ENCODE measurements at places on chromosomes 2 and 18.

- H3K27me3 ChIP-seq: no peaks in the 10 kb centered on the region
- H3K27ac ChIP-seq: no peak overlapping the region
- no peaks in the 10 kb centered on the region for H3K36me3 ChIP-seq
- no peaks in the 10 kb centered on the region for H3K4me1 ChIP-seq
- no peak for DNase-seq
Observed at GRCh38 chr18:47595831-47596501, 334.5 kb downstream of the SMAD2 start.

DNA sequence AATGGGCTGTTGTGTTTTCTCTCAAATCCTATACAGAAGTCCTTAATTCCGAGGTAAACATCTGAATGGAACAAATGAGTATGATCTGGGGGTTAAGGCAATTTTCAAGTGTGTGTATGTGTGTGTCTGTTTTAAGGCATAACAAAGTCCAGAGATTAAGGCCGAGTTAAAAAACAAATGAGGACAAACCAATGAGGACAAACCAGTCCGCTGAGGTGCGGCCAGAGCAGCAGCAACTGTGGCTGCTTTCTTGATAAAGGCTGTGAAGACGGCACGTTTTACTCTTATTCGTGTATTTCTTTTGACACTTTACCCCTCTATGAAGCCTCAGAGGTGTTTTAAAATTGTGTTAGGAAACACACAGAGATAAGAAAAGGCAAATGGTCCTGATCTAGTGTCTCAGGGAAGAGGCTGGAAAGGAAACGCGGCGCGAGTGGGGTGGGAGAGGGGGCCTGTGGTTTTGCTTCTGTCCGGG, 495 bp upstream of the GULP1 start:
- peak overlapping the region; percentile 86 for H3K4me3 ChIP-seq
- no peaks in the 10 kb centered on the region for H3K27me3 ChIP-seq
- H3K27ac ChIP-seq: peak overlapping the region; percentile 96
- H3K4me1 ChIP-seq: peaks cover 39% of the 10 kb centered on the region

- H3K27ac ChIP-seq: no peak overlapping the region
- H3K36me3 ChIP-seq: no peaks in the 10 kb centered on the region
- no peak overlapping the region for H3K4me3 ChIP-seq
- no peaks in the 10 kb centered on the region for H3K4me1 ChIP-seq
Observed at GRCh38 chr2:176544557-176544956, 275.3 kb downstream of the MTX2 start.

GRCh38 chr2:161388146-161388779, 27.8 kb upstream of the TBR1 start:
- no peak for DNase-seq
- H3K36me3 ChIP-seq: no peaks in the 10 kb centered on the region
- no peak overlapping the region for H3K4me3 ChIP-seq
- no peaks in the 10 kb centered on the region for H3K4me1 ChIP-seq

- H3K4me3 ChIP-seq: no peak overlapping the region
- no peak for DNase-seq
- H3K27me3 ChIP-seq: no peaks in the 10 kb centered on the region
- no peaks in the 10 kb centered on the region for H3K4me1 ChIP-seq
- H3K27ac ChIP-seq: no peak overlapping the region
Observed at GRCh38 chr2:158775273-158776027, 19.7 kb upstream of the DAPL1 start.

DNA sequence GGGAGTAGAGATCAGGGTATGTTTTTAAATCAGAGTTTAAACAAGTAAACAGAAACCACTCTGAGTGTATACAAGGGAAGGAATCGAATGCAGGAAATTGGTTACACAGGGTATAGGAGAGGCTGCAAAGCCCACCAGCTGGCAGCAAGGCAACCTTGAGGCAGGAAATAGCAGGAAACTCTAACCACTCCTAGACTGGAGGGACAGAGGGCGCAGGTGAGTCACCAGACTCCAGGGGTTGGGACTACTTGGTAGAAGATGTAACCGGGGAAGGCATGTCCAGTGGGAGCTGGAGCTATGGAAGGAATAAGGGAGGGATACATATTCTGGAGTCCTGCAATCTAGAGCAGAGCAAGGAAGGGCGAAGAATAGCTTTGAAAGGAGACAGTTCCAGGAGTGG, 152.3 kb downstream of the MEIS1 start:
- peaks cover 4% of the 10 kb centered on the region for H3K27me3 ChIP-seq
- H3K27ac ChIP-seq: no peak overlapping the region
- H3K4me3 ChIP-seq: no peak overlapping the region
- DNase-seq: no peak

DNA sequence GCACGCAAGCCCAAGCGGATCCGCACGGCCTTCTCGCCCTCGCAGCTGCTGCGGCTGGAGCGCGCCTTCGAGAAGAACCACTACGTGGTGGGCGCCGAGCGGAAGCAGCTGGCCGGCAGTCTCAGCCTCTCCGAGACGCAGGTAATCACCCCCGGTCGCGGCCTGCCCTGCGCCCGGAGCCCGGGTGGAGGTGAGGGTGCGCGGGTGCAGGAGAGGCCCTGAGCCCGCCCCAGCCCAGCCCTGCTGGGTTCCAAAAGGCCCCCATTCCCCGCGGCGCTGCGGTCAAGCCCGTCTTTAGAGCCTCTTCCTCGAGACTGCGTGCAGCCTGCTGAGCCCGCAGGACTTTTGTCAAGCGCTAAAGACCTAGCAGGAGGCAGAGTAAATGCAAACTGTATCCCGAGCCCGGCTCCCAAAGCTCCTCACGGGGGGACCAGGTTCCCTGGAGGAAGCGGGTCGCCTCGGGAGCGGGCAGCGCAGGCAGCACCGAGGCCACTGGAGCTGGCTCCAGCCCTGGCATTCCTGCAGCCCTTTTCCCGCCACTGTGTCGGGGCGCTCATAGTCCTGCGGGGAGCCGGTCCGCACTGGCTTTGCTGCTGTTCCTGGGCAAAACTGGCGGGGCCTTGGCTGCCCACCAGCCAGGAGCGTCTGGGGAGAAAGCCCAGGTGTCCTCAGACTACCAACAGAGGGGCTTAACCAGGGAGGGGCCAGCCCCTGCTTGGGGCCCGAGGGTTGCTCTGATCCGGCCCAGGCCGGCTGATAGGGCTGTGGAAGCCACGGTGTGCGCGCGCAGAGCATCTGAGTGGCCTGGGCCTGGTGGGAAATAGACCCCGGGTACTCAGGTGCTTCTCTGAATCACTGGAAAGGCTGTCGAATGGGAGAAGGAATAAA, 7.3 kb downstream of the EMX1 start:
- H3K27ac ChIP-seq: no peak overlapping the region
- no peaks in the 10 kb centered on the region for H3K36me3 ChIP-seq
- no peak for DNase-seq
- H3K4me1 ChIP-seq: peaks cover 29% of the 10 kb centered on the region

- H3K36me3 ChIP-seq: no peaks in the 10 kb centered on the region
- H3K27me3 ChIP-seq: no peaks in the 10 kb centered on the region
- no peaks in the 10 kb centered on the region for H3K4me1 ChIP-seq
- H3K4me3 ChIP-seq: no peak overlapping the region
Observed at GRCh38 chr18:14940735-14941134, 192.8 kb downstream of the ANKRD30B start.

DNA sequence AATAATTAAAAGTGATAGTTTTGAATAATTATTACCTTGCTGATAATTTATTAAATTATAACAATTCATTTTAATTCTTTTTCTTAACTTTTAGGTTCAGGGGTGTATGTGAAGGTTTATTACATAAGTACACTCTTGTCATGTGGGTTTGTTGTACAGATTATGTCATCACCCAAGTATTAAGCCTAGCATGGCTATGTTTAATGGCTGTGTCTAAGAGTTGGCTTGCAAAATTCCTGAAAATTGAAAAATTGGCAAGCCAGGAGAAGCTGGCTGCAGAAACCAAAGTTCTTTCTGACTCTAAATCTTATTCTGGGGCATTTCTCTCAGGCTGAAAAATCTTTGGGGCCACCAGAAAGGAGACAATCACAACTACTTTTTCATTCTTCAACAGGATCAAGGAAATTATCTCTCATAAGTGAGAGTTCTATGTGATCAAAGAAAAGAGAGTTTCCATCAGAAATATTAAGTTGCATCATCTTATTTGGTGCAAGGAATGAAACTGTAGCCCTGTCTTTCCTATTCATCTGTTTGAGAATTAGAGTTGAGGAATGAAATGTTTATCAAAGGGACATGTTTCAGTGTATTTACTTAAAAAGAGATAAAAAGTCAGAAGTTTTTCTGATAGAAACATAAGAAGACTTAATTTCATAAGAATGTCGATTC, 412.1 kb upstream of the CDH2 start:
- H3K4me3 ChIP-seq: no peak overlapping the region
- no peak overlapping the region for H3K27ac ChIP-seq
- no peaks in the 10 kb centered on the region for H3K27me3 ChIP-seq
- no peaks in the 10 kb centered on the region for H3K36me3 ChIP-seq
- no peak for DNase-seq
- no peaks in the 10 kb centered on the region for H3K4me1 ChIP-seq

GRCh38 chr2:232802091-232802490, 25.7 kb upstream of the KCNJ13 start:
- no peaks in the 10 kb centered on the region for H3K27me3 ChIP-seq
- no peak for DNase-seq
- no peak overlapping the region for H3K27ac ChIP-seq
- peaks cover 18% of the 10 kb centered on the region for H3K36me3 ChIP-seq
- H3K4me1 ChIP-seq: no peaks in the 10 kb centered on the region
